ENCODE measurements at places on chromosomes 13 and 19. TPM values are rescaled to one million over a fixed set of nuclear protein-coding genes. Genes with fewer than 3 reads are reported as not detected.

- no peak for DNase-seq
Observed at GRCh38 chr19:3359919-3360420, 6.4 kb upstream of the NFIC start.

GRCh38 chr19:54465426-54466109 lies 2.0 kb upstream of the LENG9 start:
- no peak for DNase-seq

DNA sequence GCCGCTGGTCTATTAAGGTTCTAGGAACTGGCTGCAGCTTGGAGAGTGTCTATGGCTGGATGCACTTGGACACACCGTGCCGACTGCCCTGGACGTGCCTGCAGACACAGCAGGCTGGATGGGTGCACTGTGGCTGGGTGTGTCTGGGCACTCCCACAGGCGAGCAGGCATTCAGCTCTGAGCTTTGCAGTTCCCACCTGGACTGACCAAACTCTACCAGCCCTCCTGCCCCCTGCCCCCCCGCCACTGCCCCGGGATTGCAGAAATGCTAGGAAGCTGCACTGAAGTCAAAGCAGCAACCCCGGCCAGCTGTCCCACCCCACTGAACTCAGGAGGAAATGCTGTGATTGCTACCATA lies 7.0 kb upstream of the LRP3 start:
- no peak for DNase-seq

DNA sequence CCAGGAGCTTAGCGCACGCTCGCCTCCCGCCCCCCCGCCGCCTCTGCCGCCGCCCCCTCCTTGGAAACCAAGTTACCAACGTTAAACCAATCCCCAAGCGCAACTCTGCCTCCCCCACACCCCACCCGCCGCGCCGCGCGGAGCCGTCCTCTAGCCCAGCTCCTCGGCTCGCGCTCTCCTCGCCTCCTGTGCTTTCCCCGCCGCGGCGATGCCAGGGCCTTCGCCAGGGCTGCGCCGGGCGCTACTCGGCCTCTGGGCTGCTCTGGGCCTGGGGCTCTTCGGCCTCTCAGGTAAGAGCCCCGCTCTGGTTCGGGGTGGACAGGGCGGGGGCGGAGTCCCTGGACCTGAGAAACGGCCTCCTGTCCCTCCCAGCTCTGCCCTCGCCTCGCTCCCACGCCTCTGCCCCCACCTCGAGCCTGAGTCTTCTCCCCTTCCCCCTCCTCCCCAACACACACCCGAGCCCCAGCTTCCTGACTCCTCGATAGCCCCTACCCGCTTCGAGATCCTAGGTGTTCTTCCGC lies at the start of gene ICAM5:
ICAM5 (plus strand) TSS at position 117 of the 521 bp plus-strand sequence; CDS start at position 209, 92 bp downstream.
- no peak for DNase-seq

- no peak for DNase-seq
Observed at GRCh38 chr19:55112777-55113569, 4.5 kb downstream of the PPP1R12C start.

GRCh38 chr13:106230450-106230849 lies 305.0 kb downstream of the EFNB2 start:
- DNase-seq = no peak

DNA sequence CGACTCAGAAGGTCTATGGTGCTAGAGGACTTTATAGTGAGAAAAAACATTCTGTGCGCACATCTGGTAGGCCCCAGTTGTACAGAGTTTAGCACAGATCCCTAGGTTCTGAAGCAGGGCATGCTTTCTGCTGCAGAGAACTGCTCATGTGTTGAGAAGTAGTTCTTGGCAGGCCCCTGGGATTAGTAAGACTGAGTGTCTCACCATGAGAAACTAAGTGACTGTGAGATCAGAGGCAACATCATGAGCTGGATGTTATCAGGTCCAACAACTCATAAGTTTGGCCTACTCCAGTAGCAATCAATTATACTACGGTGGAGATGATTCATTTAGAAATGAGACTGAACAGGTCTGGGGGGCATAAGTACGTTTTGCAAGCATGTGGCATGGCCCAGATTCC lies 507.4 kb upstream of the KLF12 start:
- DNase-seq = no peak

- DNase-seq = no peak
Observed at GRCh38 chr19:6596621-6597020, 5.7 kb upstream of the CD70 start.

GRCh38 chr19:40192758-40193586 lies 1.7 kb downstream of the MAP3K10 start:
- no peak for DNase-seq

DNA sequence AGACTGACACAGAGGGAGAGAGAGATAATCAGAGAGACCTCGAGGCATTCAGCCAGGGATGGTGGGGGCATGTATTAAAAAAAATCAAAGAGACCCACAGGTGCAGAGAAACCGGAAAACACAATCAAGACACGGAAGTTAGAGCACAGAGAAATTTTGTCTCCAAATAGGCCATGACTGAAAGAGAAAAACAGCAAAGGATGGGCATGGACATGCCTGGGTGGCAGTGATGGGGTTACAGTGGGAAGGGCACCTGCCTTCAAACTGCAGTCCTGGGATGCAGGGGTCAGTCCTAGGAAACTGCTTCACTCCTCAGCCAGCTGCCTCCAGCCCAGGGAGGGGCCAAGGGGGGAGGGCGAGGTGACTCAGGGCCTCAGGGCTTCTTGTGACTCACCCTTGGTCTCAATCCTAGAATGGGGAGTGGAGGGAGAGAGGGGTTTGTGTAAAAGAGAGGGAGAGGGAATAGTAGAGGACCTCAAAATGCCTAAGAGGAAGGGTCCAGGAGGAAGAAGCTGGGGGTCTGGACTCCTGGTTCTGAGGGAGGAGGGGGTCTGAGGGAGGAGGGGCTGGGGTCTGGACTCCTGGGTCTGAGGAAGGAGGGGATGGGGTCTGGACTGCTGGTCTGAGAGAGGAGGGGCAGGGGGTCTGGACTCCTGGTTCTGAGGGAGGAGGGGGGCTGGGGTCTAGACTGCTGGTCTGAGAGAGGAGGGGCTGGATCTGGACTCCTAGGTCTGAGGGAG lies 3.6 kb upstream of the KCNN4 start:
- no peak for DNase-seq

GRCh38 chr19:56917998-56918397 lies 77.5 kb upstream of the PEG3 start:
- DNase-seq = no peak

DNA sequence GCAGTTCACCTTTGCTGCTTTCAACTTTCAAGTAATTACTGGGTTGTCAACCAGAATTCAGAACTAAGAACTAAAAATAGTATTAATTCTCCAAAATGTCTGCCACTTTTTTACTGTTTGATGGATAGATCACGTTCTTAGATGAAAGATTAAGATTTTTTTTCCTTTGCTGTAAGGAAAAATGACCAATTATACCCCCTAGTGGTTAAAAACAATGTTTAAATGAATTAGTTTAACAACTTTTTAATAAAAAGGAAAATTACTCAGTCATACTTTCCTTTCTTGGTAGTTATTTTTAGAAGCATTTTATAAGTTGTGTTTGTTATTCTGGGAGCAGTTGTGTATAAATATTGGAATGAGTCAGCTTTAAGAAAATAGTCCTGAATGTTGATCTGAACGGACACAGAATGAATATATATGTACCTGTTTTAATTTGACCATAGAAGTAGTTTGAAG lies 4.6 kb downstream of the TM9SF2 start:
- DNase-seq = no peak

DNA sequence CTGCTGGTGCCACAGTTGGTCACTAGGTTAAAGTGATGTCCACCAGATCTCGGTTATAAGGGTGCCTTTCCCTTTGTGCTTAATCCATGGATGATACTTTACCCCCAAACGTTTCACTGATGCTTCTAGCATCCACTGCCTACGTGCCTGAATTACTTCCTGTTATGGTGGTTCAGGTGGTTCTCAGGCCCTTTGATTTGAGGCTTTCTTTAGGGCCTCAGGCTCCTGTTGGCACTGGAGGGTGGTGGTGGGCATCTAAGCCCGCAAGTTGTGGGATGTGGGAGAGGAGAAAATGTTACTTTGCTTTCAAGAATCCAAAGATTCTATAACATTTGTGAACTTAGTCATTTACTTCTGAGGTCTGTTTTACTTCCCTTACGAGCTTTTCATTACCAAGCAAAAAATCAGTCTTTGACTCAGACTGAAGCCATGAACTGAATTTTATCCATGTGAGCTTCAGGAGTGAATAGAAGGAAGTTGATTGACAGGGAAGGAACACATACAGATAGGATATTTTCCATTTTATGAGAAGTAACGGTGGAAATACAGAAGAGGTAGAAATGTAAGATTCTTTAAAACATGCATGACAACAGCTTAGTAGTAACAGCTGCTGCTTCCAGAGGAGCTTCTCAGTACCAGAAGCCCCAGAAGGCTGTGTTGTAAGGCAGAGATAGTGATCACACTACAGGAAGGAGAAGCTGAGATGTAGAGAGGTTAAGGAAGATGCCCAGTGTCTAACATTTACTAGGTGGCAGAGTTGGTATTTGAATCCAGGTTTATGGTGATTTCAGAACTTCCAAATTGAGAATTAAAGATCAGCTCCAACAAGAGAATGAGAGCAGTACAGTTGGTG lies 65.0 kb downstream of the ARHGEF7 start:
- no peak for DNase-seq

The KL gene
- 42.6 TPM for polyA plus RNA-seq

The CBLC gene
- 3.8 TPM for polyA plus RNA-seq

The KIR2DL3 gene
- not detected for polyA plus RNA-seq

The KLK4 gene
- polyA plus RNA-seq = not detected

The SMIM17 gene
- 1.4 TPM for polyA plus RNA-seq

The MEF2B gene
- 1.1 TPM for polyA plus RNA-seq

The MBD3L5 gene
- polyA plus RNA-seq = not detected

The TMEM86B gene
- polyA plus RNA-seq = 2.2 TPM
